ENCODE measurements at places on chromosomes 11 and 22. TPM values are rescaled to one million over a fixed set of nuclear protein-coding genes. Genes with fewer than 3 reads are reported as not detected.

Gene NXPE2
- total RNA-seq: under 0.01 TPM

Gene SHANK3
- total RNA-seq: 0.50 TPM

Gene COPB1
- total RNA-seq: 348 TPM

Gene TSGA10IP
- 0.11 TPM for total RNA-seq

Gene CHEK1
- 61.2 TPM for total RNA-seq

Gene KDM4E
- not detected for total RNA-seq

Gene SCN2B
- not detected for total RNA-seq

Gene TRIM48
- not detected for total RNA-seq

Gene RAPSN
- total RNA-seq: not detected

Gene SPTY2D1
- 25.1 TPM for total RNA-seq

Gene CWF19L2
- total RNA-seq: 13.2 TPM

Gene OR8J1
- total RNA-seq: not detected

Gene NFAM1
- not detected for total RNA-seq

Gene TRIM22
- total RNA-seq: 46.7 TPM

Gene OR6X1
- total RNA-seq: not detected

Gene THYN1
- total RNA-seq: 93.5 TPM

Gene DDIAS
- 3.1 TPM for total RNA-seq

Gene CHKB
- total RNA-seq: 27.2 TPM

Gene CNTN5
- not detected for total RNA-seq

Gene CRYBB3
- total RNA-seq: not detected

Gene THRSP
- total RNA-seq: not detected

Gene LMO2
- not detected for total RNA-seq

Gene IGSF9B
- 0.50 TPM for total RNA-seq

Gene SLC16A8
- total RNA-seq: not detected
